ENCODE measurements at places on chromosomes 3 and 15.

GRCh38 chr15:50452927-50453326, 28.7 kb downstream of the USP8 start:
- no peak for DNase-seq

- no peak for DNase-seq
Observed at GRCh38 chr15:71187078-71187477, 71.8 kb downstream of the THSD4 start.

DNA sequence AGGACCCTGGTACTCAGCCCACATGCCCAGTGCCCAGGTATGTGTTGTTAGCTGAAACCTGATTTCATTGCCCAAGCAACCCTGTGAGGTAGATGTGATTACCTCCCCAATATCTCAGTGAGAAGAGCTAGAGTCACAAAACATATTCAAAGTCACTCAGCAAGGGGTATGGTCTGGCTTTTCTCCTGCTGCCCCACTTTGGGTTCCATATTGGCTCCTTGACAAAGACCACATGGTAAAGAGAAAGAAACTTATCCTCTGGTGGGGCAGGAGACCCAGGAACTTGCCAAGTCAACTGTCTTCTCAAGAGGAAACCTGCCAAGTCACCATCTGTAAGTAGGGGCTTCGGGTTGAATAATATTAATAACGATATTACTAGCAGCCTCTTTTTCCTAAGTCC, 148.3 kb upstream of the LMCD1 start:
- no peak for DNase-seq

DNA sequence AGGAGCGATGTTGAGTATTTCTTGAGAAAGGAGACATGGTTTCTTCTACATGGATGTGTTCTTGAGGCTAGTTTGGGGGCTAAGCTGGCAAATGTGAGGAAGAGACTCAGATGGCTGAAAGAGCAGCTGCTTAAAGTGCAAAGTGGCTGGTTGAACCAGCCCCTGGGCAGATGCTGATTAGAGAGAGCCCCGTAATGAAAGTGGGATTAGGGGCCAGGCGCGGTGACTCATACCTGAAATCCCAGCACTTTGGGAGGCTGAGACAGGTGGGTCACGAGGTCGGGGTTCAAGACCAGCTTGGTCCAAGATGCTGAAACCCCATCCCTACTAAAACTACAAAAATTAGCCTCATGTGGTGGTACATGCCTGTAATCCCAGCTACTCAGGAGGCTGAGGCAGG, 75.0 kb upstream of the GCNT3 start:
- DNase-seq, result no peak

- no peak for DNase-seq
Observed at GRCh38 chr3:49750056-49750455, 26.3 kb upstream of the GMPPB start.

DNA sequence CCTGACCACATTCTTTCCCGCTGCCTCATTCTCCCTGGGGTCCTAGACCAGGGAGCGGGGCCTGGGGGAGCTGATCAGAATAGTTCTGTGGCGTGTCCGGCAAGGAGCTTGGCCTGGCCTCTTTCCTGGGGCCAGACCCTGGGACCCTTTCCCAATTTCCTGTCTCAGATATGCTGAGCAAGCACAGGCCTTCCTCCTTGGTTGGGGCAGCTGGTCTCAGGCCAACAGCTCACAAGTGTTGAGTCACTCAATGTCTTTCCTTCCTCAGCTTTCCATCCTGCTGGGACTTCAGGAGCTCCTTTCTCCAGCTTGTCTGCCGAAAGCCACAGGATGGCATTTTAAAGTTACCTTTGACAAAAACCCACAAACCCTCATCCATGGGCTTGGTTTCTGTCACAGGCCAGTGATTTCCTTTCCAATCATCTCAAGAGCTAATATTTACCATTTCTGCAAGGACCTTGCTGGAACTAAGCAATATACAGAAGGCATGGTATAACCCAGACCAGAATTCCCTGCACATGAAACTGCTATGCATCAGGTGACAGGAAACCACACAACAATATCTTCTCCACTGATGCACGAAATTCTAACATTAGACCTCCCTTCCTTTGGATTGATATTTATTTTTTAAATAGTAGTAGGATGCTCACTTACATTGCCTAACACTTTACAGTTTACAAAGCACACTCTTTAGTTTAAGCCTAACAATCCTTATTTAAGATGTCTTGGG, 19.5 kb upstream of the TIMP4 start:
- DNase-seq, result no peak

DNA sequence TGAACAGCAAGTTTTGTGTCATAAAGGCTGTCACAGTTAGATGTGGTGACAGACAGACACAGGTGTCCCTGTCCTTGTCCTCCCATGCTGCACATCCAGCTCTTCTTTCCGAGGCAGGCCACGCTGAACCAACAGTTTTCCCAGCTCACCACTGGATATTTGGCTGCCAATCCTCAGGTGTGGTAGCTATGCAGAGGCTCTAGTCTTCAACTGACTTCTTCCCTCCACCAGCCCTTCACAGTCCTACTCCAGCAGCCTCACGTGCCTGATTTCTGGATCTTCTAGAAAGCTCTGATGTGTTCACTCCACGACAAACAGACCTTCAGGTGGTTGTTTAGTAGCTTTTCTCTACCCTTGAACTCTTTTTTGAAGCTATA, 145.5 kb downstream of the UACA start:
- DNase-seq, result no peak

GRCh38 chr3:129224984-129225393, 24.4 kb upstream of the COPG1 start:
- no peak for DNase-seq

- DNase-seq, result no peak
Observed at GRCh38 chr3:107699682-107700081, 176.9 kb downstream of the BBX start.

DNA sequence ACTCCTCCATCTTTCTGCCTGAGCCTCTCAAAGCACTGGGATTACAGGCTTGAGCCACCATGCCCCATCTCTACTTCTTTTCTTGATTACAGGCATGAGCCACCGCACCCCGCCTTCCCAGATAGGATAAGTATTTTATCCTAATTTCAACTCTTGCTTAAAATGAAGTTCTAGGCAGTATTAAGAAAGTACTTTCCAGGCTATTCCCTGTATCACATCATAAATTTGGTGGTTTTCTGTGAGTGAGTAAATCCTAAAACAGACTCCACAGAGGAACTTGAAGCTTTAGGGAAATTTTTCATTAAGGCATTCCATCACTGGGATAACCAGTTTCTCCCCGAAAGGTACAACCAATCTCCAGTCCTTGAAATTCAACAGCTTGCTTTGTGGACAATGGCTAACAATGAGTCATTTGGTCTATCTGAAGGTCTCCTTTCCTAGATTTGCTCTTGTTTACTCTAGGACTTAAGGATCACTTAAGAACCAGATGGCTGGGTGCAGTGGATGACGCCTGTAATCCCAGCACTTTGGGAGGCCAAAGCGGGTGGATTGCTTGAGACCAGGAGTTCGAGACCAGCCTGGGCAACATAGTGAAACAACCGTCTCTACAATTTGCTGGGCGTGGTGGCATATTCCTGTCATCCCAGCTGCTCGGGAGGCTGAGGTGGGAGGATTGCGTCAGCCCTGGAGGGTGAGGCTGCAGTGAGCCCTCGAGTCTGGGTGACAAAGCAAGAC, 49.7 kb upstream of the SKIL start:
- no peak for DNase-seq

Data from activated effector memory CD4-positive, alpha-beta T cell treated with Interleukin-2 at 50 U/mL for 16 hours (primary cell).